ENCODE measurements at places on chromosomes 12 and 14.

DNA sequence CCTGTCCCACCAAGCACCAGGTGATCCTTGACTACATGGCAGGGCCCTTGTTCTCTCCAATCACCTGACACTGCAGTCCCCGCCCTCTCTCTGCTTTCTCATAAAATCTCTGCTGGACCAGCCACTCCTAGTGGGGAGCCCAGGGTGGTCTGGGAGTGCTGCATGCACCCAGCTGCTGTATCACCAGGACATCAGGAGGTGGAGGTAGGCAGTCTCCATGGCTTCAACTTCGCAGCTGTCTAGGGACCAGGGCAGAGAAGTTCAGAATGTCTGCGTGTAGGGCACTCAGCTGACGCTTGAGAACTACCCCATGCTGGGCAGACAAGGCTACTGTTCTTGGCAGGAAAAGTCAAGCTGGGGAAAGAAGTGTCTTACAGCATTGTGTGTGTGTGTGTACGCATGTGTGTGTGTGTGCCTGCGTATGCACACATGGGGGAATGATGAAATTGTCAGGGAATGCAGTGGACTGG lies 2.6 kb downstream of the WSCD2 start:
- no peak for DNase-seq

DNA sequence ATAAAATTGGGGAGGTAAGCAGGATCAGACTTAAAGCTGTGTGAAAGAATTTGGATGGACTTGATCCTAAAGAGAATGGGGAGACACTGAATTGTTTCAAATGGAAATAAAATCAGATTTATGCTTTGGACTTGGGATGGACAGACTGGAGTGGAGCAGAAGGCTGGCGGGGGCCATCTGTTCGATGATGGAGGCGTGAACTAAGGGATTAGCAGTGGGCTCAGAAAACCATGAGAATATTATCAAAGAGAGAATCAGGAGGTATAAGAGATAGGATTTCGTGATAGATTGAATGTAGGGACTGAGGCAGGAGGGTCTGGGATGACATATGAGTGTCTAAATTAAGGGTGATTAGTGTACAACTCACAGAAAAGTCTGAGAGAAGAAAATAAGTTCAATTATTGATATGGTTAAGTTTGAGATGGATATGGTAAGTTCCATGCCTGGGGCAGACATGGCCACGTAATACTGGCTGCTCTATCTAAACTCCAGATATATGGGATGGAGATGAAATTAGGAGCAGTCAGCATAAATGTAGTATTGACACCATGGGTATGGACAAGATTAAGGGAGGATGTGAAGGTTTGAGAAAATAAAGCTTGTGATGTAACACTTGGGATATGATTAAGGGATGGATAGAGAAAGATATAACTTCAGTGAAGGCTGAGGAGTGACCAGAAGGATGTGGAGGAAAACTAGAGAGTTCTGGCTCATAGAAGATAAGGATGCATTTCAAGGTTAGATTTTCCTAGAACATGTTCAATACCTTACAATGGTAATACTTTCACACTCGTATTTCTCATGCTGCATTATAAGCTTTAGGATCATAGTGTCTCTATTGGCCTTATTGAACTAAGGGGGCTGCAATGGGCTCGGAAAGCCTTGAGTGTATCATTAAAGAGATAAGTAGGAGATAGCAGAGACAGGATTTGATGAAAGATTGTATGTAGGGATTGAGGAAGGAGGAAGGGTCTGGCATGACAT lies 1.0 kb upstream of the TSSK4 start:
- no peak for DNase-seq

DNA sequence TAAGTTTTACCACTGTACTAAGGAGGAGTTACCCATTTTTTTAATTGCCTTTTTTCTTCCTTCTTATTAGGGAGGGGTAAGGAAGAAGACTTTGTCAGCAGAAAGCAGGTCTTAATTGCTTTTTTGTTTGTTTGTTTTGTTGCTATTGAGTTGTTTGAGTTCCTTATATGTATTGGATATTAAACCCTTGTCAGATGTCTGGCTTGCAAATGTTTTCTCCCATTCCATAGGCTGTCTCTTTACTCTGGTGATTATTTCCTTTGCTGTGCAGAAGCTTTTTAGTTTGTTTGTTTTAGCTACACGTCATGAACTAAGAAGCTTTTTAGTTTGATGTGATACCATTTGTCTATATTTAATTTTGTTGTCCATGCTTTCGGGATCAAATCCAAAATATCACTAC lies 13.3 kb downstream of the SPIC start:
- DNase-seq = no peak

DNA sequence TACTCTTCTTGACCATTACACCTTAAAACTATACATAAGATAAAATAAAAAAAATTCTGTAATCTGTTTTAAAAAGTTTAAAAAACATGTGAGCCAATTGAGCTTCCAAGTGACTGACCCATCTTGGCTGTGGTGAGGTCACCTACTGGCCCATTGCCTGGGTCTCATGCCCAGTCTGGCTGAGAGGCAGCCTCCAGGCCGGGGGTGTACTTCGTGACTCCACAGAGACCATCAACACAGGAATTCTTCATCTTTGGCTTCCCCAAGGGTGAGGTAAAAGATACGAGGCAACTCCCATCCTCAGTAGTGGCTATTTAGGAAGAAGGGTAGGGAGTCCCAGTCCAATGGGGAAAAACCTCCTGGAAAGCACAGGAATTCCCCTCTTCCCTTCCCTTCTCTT lies 113.2 kb downstream of the APAF1 start:
- DNase-seq = no peak

DNA sequence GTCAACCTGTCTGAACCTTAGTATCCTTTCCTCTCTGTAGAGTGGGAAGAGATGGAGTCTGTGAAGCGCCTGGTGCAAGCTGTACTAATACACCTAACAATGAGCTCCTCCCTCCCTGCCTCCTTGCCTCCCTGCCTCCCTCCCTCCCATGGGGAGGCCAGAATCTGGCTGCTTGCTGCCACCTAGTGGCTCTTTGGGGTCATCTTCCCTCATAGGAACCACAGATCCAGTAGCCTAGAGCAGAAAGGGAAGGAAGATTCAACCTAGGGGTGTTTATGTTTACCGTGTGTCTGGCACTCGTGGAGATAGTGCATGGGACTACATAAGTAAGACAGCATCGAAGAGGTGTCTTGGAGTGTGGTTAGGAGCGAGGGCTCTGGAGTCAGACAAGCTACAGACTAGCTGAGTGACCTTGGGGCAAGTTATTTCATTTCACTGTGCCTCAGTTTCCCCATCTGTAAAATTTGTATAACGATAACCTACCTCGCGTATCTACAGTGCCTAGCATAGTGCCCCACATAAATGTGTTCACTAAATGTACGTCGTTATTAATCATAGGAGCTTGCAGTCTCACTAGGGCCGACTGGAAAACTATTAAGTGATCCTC lies 35.5 kb upstream of the TSPAN9 start:
- peak; percentile 54 for DNase-seq

GRCh38 chr14:105602243-105602750 lies 75.9 kb downstream of the TMEM121 start:
- peak; percentile 49 for DNase-seq

- DNase-seq = no peak
These were observed 52.7 kb upstream of the PZP start for GRCh38 chr12:9260931-9261330.

DNA sequence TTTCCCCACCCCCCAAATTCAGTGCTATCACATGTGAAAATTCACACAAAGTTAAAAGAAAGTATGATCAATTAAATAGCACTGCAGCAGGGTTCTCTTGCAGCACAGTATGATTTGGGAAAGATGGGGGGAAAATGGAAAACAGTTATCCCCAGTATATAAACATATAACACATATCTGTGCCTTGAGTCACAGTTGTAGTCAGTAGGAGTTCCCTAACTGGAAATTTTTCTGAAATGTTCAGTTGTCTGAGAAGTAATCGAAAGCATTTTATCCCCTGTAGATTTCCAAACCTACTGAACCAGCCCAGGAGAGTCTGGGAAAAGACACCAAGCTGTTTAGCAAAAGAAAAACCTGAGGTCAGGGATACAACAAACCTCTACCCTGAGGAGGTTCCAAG lies 47.0 kb downstream of the C12orf50 start:
- DNase-seq = no peak

- no peak for DNase-seq
These were observed 33.4 kb upstream of the ALG10 start for GRCh38 chr12:33988913-33989312.

GRCh38 chr12:108561852-108562347 lies 496 bp upstream of the ISCU start:
- DNase-seq = peak; percentile 39

DNA sequence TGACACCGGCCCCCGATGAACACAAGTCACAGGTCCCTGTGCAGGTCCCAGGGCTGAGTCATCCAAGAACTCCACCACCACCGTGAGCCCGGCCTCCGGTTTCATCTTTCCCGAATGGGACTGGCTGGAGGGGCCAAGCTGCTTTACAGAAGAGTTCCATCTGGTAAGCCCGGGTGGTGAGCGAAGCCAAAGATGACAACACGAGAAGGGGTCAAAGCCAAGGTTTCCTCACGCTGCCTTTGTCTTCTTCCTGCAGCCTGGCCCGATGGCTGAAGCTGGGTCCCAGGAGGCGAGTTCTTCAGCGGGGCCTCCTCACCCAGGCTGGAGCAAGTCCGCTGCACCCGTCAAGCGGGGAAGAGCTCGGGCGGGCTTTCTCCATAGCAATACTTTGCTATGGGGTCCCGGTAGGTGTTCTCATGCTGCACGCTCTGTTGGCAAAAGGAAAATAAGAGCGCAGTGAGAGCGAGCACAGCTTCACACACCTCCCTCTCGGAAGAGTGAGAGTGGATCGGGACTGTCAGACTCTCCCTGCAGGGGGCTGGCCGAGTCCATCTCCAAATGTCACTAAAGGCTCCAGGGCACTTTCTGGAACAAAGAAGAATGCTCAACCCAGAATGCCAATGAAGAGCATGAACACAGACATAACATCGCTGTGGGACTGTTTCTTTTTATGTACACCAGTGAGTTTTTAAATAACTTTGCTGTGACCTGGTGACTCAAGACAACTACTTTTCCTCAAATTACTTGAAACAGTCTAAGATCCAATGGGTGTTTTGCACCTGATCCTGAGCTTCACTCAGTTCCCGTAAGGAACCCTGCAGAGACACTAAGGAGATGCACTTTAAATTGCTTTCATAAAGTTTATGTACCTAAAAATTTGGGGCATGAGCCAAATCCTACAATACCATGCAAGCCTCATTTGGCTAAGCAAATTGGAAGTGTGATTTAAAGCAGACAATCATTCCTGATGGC lies 20.1 kb downstream of the SPRING1 start:
- no peak for DNase-seq

GRCh38 chr12:109027767-109028166 lies 6.9 kb upstream of the SVOP start:
- no peak for DNase-seq

DNA sequence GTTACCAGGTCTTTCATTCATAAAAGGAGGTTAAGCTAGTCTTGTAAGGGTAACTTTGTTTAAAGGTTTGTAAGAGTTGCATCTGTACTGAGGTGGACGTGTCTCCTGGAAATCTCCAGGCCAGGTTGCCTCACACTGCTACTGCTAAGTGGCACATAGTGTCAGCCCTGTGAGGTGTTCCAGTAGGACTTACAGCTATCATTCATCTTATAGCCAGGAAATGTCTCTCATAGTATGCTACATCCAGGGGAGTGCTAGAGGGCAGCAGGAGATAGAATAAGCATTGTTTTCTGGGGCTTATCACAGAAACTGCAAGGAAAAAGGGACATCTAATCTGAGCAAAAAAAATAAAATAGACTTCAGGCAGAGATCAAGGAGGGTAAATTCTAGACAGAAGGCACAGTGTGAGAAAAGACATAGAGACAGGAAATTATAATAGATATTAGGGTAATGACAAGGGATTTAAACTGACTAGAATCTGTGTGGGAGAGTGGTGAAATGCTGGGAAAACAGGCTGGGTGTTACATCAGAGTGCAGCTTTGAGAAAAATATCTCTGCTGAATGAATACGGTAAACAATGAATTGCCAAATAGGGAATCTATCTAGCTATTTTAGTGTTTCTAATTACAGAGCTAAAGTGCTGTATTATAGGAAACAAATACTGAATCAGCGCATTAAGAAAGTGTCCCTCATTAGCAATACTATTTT lies 205.1 kb upstream of the ABCD2 start:
- no peak for DNase-seq

DNA sequence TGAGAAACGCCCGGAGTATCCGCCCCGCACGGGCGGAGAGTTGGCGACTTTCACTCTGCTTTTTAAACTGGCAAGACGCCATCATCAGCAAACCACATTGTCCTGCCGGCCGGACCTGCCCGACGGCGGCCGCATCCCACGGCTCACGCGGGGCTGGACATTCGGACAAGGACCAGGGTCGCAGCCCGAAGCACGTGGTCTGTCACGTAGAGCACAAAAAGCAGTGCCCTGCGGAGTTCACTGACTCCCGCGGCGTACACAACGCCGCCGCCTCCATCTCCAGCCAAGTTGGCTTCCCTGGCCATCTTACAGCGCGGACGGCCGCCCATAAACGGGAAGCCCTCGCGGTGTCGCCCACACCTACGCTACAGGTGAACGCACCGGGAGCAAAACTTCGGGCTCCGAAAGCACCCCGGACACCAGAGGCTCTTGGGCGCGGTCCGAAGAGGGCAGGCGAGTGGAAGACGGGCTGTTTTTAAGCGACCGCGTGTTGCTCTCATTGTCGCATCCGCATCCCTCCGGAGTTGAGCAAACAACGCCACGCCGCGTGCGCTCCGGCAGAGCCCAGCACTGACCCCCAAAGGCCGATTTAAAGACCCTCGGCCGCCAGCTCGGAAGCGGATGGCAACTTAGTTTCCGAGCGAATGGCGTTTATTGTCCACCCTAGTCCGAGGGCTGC lies 966 bp downstream of the SINHCAF start:
- DNase-seq = peak; percentile 45

GRCh38 chr14:60197629-60198303 lies 32.6 kb upstream of the DHRS7 start:
- no peak for DNase-seq

GRCh38 chr12:50325890-50326391 lies 42.6 kb upstream of the LIMA1 start:
- no peak for DNase-seq

- no peak for DNase-seq
These were observed 19.5 kb downstream of the DCN start for GRCh38 chr12:91163116-91163515.

DNA sequence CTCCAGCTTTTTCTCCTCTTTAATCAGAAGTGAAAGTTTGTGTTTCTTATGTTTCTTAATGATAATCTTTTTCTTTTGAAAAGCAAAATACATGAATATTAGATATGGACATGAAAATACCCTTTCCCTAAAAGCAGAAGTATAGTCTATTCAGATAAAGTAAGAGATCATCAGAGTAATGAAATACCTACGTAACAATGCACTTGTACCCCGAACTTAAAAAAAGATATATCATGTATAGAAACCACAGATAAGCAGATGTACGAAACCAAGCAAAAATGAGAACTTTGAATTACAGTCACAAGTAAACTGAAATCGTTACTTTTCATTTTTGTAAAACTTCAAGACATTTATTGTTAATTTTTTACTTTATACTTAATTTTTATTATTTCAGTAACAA lies 1.5 kb upstream of the GPR65 start:
- no peak for DNase-seq

GRCh38 chr14:40096968-40097367 lies 664.7 kb upstream of the FBXO33 start:
- DNase-seq = no peak
